Hematopoietic multipotent progenitor cell treated with erythropoietin and hydrocortisone succinate and interleukin-3 and kit ligand, for 15 days (in vitro differentiated cells): ENCODE measurements at places on chromosomes 2 and 18.
A peak's percentile ranks its signal among the peaks of the same experiment; 100 is the strongest.

- DNase-seq, result no peak
Measured at GRCh38 chr18:9188359-9189231, 52.0 kb downstream of the ANKRD12 start.

DNA sequence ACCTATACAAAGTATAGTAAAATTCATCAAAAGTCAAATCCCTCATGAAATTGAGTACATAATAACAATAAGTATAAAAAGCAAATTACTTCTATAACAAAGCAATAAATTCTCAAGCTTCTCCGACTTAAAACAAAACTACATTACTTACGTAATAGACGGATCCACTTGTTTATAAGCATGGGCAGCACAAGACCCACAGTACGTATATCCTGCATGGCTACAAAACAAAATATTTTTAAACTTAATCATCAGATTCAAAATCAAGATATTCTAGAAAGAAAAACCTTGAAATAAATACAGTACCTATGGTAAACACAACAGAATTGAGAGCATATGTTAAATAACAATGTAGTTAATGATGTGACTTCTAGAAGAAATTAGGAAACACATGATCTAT lies 78.9 kb downstream of the MEMO1 start:
- no peak for DNase-seq

GRCh38 chr2:173059292-173059691 lies 16.4 kb upstream of the MAP3K20 start:
- DNase-seq, result no peak

GRCh38 chr2:85396531-85397470 lies 13.4 kb downstream of the CAPG start:
- no peak for DNase-seq

- DNase-seq, result peak; percentile 27
Measured at GRCh38 chr18:13216092-13216582, 2.4 kb upstream of the LDLRAD4 start.

DNA sequence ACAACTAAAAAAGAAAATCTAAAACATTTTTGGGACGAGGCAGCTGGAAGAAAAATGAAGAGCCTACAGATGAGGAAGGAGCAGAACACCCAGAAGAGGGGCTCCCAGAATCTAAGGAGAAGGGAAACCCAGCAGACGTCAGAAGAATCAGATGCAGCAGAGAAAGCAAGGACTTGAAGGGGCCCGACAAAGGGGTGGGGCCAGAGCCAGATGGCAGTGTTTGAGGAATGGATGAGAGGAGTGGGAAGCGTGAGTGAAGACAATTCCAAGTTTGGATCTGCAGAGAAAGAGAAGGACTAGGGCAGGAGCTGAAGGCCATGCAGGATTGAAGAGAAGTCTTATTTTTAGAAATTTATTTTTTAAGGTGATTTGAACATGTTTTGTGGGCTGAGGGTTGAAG lies 19.3 kb downstream of the PTMA start:
- no peak for DNase-seq

DNA sequence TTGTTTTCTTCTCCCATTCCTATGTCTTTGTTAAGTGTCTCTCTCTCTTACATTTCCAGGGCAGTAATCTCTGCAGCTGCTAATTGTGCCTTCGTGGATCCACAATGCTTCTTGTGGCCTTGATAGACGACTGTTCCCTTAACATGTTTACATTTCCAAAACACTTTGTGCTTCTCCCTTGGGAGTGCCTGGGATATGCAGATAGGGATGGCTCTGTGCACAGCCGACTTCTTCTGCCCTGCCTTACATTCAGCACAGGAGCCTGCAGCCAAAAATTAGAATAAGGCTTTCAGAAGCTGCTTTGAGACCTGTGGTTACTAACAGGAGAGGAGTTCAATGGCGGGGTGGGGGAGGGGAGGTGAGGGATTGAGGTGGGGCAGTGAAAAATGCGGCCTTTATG lies 328.9 kb downstream of the TDRD15 start:
- no peak for DNase-seq

DNA sequence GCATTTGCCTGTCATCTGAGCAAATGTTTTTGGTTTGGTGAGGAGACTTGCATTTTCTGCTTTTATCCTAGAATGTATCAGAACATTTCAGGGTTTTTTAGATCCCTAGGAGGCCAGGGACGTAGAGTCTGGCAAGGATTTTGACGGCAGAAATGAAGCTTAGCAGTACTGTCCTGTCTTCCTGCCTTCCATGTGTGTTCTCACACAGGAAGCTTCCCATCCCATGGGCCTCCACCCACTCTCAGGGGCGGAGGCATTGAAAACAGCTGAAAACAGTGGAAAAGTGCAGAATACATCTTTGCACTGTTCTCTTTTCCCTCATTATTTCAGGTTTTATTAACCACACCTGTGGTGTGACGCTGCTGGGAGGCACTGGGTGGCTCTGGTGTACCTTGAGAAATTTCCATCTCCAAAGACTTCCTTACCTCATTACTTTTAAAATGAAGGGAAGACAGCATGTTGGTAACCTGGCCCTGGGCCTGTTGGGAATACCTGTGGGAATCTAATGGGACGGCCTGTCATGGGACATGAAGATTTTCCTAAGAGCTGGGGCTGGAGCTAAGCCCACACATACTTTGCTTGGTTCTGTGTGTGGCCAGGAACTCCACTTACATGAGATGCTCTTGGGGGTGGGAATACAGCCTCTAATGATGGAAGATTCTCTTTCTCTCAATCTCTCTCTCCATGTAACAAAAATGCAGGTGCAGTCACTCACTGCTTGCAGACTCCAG lies 20.5 kb downstream of the PCARE start:
- DNase-seq, result no peak

DNA sequence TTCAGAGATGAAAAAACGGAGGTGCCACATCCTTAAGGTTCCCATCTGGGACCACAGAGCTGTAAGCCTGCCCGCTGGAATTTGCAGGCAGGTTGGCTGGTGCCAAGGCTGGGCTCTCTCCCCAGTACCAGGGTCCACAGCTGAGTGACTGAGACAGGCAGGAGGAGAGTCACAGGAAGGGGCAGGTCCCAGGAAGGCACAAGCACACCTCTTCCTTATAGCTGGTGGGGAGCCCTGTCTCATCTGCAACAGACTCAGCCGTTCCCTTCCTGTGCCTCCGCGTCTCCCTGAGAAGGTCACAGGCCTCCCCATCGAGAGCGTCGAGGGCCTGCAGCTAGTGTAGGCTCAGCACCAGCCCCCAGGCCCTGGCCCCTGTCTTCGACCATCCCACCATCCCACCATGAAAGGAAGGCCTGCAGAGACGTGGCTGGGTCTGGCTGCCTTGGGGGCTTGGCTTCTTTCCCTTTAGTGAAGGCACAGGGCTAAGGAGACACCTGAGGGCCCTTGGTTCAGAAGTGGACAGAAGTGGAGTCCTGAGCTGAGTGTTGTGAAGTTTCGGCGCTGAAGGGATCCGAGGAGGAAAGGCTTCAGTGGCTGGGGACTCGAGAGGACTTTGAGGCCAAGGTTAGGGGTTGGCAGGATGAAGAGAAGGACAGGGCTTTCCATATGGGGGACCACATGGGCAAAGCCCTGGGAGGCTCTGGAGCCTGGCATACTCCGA lies 26.8 kb downstream of the GLI2 start:
- DNase-seq, result no peak

DNA sequence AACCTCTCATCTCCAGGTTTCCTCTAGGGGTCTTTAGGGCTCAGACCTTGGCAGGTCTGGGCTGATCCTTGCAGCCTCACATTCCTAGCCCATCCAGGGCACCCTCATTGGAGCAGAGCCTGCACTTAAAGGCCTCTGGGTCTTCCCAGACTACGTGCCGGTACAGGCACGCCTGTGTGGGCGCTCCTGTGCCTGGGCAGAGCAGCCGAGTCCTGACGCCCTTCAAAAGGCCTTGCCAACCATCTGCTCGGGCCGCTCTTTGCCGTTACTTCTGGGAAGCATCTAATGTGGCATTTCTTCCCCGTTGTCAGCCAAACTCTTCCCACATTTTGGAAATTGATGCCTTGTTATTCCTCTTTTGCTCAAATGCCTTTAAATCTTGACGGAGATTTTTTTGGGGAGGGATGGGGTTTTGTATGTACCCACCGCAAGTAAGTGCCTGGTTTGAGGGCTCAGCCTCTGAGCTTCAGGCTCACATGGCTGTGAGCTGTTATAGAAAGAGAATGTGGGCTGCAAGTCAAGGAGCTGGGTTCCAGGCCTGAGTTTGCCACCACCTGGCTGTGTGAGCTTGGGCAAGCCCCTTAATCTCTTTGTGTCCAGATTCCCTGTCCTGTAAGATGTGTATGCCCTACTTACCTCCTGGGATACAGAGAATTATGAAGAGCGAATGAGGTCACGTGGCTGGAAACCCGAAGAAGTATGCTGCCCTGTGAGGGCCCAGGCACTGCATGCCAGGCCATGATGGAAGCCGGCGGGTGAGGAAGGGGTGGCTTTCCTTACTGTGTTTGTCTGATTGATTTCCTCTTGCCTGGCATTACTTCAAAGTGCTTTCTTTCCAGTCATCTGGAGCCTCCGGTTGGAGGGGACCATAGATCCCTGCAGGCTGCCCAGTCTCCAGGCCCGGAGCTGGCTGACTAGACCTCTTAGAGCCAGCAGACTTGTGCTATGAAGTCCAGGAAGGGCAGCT lies 20.6 kb downstream of the EHD3 start:
- DNase-seq, result no peak

DNA sequence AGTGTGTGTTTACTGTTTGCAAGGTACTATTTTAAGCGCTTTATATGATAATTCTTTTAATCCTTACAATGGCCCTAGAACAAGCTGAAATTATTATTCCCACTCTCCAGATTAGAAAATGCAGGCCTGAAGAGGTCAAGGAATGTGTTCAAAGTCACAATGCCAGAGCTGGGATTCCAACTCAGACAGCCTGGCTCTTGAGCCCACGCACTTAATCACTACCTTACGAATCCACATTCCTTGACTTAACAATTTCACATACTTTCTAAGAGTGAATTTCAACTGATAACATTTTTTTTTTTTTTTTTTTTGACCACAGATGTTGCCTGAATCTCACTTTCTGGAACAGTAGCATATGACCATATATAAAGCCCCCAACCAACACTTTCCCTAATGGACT lies 400.3 kb downstream of the NCKAP5 start:
- no peak for DNase-seq

GRCh38 chr18:49609256-49610021 lies 47.6 kb downstream of the LIPG start:
- DNase-seq, result no peak

DNA sequence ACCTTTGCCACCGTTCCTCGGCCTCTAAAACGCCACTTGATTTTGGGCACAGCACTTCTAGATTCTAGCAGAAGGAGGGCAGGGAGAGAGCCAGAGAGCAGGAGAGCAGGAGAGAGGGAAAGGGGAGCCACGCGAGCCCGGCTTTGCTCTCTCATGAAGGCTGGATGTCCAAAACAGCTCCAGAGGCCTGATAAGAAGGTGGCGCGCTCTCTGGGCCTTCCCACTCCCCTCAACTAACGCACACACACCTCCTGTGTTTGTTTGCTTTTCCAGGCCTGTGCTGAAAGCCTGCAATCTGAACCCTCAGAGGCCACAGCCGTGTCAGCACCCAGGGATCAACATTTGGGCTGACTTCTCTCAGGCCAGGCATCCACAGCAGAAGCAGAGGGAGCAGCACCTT lies 184.8 kb upstream of the SOX11 start:
- no peak for DNase-seq

DNA sequence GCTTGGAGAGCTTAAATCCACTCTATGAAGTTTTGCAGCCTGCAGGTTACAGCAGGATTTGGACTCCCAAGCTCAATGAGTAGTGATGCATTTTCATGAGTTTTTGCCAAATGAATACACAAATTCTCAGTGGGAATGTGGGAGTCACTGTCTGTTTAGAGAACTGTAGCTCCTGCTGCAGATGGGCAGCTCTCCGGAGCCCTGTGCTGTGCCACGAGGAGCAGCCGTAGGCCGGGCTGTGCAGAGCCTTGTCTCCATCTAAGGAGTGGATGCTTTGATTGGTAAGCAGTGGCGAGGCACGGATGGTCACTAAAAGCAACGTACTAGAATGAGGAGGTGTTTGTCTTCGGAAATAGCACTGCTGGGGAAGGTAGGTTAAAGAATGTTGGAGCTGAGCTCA lies 96.0 kb upstream of the NFATC1 start:
- no peak for DNase-seq

DNA sequence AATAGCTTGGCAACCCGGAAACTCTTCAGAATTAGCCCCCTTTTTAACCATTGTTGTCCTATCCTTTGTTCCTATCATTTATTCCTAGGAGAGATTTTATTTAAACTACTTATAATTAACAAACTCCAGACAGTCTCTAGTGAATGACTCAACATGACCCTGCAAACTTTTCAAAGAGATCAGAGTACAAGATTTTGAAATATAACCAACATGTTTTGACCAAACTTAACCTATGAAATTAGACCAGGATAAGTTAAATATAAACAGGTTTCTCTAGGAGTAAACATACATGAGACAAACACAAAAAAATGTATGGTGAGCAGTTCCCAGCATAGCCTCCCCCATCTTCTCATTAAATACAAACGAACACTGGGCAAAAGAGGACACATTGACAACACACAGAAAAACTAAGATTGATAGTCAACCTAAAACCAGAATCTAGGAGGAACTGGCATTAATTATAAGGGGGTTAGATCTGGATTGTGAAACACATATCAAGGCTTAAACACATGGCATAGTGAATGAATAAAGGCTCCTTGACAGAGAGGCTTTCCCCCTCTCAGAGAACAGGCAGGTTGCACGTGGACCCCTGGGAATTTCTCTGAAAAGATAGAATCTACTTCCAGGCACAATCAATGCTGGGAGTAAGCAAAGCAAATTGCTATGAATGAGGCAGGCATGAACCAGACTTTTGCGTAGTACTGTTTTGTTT lies 284.1 kb downstream of the IRS1 start:
- no peak for DNase-seq

DNA sequence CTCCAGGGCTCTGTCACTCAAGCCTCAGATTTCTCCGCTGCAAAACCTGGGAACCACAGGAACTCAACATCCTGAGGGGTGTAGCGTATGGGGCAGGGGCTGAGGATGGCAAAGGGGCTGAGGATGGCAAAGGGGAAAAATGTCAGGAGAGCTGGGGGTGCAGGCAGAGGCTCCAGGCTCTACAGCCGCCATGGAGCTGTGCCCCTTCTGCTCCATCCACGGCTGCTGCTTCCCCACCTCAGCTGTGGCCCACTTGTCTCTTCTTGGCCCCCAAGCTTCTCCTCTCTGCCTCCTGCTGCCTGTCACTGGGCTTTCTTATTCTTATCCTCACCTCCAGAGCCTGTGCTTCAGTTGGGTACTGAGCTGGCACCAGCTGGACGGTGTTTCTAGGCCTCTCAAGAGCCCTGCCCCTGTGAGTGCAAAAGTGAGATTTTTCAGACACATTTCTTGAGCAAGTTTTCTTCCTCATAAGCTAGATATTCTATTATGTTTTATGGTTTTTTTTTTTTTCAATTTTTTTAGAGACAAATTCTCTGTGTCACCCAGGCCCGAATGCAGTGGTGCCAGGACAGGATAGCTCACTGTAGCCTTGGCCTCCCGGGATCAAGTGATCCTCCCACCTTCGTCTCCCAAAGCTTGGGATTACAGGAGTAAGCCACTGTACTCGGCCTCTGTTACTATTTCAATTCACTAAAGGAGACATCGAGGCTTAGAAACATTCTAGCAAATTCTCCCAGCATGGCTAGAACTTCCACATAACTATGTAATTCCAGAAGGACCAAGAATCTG lies 49.0 kb downstream of the MARCO start:
- DNase-seq, result no peak

GRCh38 chr2:102069311-102069974 lies 73.1 kb upstream of the IL1R1 start:
- DNase-seq, result peak; percentile 88
